Urinary bladder (tissue), 4 donors: ENCODE measurements at places on chromosomes 16 and 17.

DNA sequence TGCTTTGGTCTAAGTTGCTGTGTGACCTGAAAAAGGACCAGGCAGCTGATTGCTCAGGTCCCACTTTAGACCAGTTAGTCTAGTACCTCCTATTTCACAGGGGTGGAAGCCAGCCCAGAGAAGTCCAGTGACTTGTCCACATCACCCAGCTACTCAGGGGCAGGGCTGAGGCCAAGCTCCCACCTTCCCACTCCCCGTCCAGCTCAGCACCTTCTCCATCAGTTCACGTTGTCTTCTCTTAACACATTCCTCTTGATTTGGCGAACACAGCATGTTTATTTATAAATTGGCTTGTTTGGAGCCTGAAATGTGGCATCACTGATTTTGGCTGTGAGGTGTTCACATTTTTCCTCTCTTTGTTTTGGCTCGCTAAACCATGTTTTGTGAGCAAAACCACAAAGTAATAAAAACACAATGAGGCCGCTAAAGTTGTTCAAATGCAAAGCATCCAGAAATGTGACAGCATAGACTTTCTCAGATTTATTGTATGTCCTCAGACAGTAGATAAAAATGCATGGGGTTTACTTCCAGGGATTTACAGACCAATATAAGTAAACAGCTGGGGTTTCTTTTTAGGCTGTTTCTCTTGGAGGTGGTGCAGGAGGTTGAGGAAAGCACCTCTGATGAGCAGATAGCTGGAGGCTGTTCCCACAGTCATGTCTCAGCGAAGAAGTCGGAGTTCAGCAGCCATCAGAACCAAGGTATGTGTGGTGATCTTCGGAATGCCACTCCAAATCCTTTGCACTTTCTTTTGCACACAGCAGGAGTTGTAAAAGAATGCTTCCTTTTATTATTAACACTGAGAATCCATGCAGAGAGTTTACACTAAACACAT lies 88.4 kb downstream of the PLXDC1 start:
- peak; percentile 36 for DNase-seq

DNA sequence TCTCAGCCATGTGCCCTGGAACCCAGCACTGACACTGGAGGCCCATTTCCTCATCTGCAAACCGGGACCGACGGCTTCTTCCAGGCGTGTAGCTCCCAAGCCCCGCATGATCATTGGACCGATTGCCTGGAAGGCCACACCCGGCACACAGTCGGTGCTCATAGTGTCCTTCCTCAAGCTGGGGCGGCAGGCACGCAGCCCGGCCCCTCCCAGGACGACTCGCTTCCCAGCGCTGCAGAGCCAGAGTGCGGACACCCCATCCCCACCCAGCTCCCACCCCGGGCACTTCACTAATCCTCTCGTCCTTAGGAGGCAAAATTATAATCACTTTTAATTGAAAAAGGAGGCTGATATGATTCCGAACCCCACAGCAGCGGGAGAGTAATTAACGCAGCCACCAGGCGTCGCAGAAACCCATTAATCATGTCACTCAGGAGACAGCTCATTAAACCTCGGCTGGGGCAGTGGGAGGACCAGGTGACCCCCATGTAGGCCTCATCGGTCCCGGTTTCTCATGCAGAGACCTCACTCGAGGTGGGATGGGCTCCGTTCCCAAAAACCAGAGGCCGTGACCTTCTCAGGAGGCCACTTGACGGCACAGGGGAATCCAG lies 33.1 kb downstream of the ZNF469 start:
- no peak for DNase-seq

DNA sequence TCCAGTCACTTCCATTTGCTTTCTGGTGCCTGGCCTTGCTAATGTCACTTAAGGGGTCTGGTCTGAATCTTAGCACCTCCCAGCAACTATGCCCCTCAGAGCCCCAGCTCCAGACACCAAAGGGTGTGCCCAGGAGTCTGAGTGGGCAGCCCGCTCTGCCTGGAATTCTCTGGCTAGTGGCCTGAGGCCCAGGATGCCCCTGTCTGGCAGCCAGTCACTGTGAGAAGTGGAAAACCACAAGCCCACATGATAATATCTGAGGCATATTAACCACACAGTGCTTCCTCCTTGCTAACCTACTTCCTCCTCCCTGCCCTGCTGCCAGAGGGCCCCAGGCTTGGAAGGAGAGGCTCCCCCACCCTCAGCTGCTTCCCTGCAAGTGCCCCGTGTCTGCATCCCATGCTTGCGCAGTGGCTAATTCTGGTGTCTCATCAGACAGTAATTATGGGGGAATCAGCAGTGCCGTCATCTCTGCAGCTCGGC lies 14.0 kb downstream of the SRCIN1 start:
- DNase-seq: no peak

- DNase-seq: no peak
Observed at GRCh38 chr16:25073854-25074253, 37.7 kb upstream of the LCMT1 start.
